ENCODE measurements at places on chromosomes 1 and 21.

- no peak for DNase-seq
These were observed 722 bp upstream of the SLC19A2 start for GRCh38 chr1:169486281-169487051.

DNA sequence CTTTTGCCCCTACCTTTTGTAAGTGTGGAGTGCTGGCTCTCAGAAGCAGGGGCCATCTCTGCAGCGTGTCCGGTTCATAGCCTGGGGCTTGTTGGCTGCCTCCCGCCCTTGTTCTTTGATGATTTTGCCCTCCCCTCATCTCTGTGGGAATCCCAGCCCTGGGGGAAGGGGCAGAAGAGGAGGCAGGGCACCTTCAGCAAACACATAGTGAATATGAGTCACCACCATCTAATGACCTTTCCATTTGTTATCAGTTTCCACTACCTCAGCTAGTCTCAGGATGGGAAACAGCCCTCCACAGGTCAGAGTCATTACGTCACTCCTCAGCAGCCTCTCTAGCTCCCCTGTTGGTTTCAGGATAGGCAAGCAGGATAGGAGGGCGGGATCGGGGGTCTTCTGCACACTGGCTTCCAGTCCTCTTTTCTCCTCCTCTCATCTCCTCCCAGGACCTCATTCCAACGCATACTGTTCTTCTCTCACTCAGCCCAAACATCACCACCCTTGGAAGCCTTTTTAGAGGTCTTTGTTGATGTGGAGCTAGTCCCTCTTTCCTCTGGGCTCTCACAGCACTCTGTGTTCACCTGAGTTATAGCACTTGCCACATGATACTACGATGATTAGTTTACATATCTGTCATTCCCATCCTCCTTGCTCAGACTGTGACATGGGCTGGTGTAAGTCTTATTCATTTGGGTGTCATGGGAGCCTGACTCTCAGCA is 15.8 kb downstream of the GADD45A start:
- DNase-seq = no peak

- no peak for DNase-seq
These were observed 1.6 kb downstream of the TADA1 start for GRCh38 chr1:166874464-166874863.

GRCh38 chr1:59819566-59820438 is 5.1 kb downstream of the HOOK1 start:
- no peak for DNase-seq

All from Kasumi-1 (cell line).